Stimulated activated CD4-positive, alpha-beta T cell treated with anti-CD3 and anti-CD28 coated beads, Interleukin-1b, Interleukin-23, amount 100 ng/mL, for 24 hours (primary cell): ENCODE measurements at places on chromosomes 11 and 22.

DNA sequence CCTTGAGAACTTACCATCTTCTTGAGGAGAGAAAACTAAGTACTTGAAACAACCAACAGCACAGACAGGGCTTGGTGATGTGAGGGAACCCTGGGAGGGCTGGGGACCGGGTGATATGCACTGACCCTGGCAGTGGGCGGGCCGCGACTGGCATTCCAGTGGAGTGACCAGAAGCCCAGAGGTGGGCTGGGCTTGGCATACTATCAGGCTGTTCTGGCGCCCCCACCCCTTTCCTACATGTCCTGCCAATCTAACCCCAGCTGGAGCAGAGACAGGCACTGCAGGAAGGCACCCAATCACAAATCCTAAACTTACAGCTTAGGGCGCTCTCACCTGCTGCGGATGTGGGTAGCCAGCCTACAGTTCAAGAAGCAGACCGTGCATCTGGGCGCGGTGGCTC lies 54.0 kb upstream of the GCAT start:
- DNase-seq, result no peak

DNA sequence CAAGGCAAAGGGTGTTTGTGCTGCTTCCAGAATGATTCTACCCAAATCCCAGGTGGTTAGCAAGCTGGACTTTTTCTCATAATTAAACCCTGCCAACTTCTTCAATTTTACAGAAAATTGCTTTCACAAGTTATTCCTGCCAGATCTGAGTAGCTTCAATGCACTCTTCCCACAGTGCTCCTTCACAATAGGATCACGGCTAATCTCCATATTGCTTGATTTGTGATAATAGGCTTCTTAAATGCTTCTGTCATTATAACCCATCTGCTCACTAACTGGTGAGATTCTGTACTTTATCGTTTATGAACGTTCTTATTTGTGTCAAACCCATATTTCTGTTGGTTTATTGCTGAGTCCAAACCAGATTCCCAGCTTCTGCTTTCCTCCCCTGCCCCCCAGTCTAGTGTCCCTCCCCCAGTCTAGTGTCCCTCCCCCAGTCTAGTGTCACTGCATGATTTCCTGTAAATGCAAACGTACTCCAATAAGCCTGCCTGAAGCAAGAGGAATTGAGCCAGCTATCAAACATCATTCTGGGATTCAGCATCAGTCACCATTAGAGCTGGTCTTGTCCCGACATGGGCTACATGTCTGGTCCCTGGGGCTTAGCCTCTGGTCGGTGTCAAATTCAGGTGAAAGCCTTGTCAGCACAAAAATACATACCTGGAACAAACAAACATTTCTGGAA lies 14.0 kb downstream of the MMP3 start:
- no peak for DNase-seq

GRCh38 chr11:95335989-95336388 lies 105.0 kb upstream of the SESN3 start:
- no peak for DNase-seq

- no peak for DNase-seq
Measured at GRCh38 chr11:103537904-103538502, 428.8 kb downstream of the DYNC2H1 start.

DNA sequence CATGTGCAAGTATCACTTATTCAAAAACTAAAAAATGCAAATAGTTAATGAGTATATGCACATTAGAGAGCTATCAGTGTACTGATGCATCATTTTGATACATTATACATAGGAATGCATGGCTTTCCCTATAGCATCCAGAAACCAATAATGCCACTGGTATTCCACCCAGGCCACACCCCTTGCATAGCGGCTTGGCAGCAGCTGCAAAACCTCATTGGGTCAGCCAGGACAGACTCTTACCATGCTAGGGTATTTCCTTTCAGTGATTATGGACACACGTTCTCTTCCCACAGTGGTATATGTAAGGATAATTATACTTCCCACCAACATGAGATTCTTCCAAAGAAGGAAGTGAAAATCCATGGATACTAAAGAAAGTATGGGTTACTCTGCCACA lies 145.9 kb upstream of the PITPNB start:
- DNase-seq, result no peak

- DNase-seq, result no peak
Measured at GRCh38 chr11:66849501-66850234, 6.4 kb downstream of the RCE1 start.

GRCh38 chr11:126515501-126515900 lies 160.0 kb downstream of the ST3GAL4 start:
- DNase-seq, result no peak

- no peak for DNase-seq
Measured at GRCh38 chr11:17770917-17771316, 36.3 kb downstream of the KCNC1 start.

DNA sequence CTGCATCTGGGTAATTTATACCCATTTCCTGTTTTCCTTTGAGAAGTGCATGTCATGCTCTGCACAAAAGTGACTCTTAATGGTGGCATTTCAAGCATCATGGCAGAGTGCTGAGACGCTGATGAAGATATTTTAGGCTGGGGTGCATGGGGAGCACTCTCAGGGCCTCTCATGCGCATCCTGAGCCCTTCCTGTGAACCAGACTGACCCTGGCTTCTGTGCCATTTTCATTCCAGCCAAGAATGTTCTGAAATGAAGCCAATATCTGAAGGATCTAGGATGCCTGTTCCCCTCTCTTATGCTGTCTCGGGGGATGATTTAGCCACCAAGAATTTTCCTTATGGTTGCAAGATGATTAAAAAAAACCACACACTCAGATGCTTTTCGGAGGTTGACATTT lies 61.5 kb downstream of the MIAT start:
- no peak for DNase-seq

DNA sequence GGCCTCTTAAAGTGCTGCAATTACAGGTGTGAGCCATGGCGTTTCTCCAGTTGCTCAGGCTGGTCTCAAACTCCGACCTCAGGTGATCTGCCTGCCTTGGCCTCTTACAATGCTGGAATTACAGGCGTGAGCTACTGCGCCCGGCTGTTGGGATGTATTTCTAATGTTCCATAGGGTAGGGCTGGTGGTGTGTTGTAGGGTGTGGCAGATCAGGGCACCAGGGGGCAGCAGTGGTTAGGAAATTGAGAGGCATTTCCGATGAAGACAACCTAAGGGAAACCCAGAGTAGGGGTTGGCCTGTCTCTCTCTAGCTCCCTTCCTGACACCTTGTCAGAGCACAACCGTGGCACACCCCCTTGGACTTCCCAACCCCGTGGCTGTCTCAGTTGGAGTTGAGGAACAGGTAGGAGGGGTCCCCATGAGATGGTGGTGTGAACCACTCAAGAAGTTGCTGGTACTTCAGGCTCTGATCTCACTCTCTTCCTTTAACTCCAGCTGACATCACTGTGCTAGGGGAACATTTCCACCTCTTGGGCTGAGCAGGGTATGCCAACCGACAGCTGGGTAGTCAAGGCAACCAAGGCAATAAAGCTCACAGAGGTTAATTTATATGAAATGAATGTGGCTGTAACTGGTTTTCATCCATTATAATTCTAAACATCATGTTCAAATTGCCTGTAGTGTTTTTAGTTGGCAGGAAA lies 33.0 kb downstream of the YWHAH start:
- peak; percentile 82 for DNase-seq

DNA sequence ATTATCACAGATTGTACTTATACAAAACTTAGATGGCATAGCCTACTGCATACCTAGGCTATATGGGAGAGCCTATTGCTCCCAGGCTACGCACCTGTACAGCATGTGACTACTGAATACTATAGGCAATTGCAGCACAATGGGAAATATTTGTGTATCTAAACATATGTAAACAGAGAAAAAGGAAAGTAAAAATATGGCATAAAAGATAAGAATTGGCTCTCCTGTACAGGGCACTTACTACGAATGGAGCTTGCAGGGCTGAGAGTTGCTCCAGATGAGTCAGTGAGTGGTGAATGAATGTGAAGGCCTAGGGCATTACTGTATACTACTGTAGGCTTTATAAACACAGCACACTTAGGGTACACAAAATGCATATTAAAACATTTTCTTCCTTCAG lies 13.2 kb downstream of the APOL6 start:
- no peak for DNase-seq
